ENCODE measurements at places on chromosomes 13 and 19.

DNA sequence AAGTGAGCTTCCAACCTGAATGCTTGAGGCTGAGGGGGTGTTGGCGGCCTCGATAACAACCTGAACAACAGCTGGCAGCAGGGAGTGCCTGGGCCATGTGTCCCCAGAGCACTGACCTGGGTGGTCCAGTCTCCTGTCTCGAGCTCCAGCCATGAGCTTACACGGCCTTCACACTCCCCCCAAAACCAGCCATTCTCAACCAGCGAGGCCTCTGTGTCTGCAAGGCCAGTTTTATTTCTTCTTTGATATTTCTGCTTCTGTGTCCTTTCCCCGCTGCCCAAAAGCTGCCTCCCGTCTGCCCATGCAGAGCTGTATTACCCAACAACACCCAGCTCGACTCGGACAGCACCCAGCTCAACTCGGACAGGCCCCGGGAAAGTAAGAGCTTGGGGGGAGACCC is 32.5 kb upstream of the TFDP1 start:
- no peak for DNase-seq

- no peak for DNase-seq
These were observed 54.8 kb downstream of the DGKH start for GRCh38 chr13:42102961-42103865.

DNA sequence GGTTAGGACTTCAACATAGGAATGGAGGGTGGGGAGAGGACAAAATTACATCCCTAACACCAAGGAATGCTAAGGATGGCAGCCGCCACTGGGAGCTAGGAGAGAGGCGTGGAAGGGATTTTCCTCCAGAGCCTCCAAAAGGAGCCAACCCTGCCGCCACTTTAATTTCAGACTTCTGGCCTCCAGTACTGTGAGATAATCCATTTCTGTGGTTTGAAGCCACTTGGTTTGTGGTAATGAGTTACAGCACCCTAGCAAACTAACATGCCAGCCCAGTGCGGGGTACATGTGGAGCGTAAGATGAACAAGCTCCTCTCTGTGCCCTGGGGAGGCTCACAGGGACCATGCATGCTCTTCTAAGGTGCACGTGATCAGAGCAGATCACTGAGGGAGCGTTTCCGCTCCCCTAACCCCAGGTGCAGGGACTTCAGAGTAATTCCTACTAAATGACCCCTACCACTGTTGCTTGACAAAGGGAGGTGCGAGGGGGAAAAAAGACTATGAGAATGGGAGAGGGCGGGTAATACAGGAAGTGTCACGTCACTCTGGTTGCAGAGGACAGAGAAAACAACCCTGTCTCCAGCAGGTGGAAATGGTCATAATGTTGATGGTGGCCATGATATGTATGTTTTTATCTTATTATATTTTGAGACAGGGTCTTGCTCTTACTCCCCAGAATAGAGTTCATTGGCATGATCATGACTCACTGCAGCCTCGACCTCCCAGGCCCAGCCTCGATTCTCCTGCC is 12.0 kb downstream of the FPR1 start:
- no peak for DNase-seq

DNA sequence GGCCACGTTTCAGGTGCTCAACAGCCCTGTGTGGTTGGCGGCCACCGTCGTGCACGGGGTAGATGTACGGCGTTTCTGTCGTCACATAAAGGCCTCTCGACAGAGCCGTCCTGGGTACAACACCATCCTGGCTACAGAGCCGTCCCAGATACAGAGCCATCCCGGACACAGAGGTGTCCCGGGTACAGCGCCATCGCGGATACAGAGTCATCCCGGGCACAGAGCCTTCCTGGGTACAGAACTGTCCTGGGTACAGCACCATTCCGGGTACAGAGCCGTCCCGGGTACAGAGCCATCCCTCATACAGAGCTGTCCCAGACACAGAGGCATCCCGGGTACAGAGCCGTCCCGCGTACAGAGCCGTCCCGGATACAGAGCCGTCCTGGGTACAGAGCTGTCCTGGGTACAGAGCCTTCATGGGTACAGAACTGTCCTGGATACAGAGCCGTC is 222.7 kb upstream of the SOX1 start:
- DNase-seq: no peak

DNA sequence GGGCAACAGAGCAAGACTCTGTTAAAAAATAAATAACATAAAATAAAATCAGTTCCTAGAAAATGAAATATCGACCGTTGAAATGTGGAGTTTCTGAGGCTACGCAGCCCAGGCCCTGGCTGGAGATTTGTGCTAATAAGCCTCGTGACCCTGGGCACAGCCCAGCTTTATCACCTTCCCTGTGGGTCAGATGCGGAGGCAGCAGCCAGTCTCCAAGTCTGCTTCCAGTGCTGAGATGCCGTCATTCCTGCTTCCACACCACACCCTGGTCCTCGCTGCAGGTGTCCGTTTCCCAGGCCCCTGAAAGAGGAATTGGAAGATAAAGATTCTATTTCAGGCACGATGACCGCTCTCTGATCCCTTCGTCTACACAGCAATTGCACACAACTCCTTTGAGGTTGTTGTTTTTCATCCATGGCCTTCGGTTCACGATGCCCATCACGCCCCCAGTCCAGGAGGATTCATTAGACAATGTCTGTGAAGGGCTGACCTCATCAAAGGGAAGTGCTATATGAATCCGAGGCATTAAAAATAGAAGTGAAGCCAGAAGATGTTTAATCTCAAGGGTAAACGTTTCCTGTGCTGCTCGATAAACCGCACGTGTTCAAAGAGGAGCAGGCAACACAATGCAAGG is 48.3 kb upstream of the ATP11A start:
- DNase-seq: no peak

- no peak for DNase-seq
These were observed 32.9 kb upstream of the CPB2 start for GRCh38 chr13:46137627-46138317.

All from RKO (cell line).